Caudate nucleus (tissue), 63 donors: ENCODE measurements at places on chromosomes 12 and 14.
A peak's percentile ranks its signal among the peaks of the same experiment; 100 is the strongest.

GRCh38 chr12:90631591-90632212 lies 323.3 kb downstream of the CCER1 start:
- DNase-seq = no peak

- DNase-seq = no peak
Measured at GRCh38 chr14:94601884-94602391, 10.3 kb upstream of the SERPINA3 start.

DNA sequence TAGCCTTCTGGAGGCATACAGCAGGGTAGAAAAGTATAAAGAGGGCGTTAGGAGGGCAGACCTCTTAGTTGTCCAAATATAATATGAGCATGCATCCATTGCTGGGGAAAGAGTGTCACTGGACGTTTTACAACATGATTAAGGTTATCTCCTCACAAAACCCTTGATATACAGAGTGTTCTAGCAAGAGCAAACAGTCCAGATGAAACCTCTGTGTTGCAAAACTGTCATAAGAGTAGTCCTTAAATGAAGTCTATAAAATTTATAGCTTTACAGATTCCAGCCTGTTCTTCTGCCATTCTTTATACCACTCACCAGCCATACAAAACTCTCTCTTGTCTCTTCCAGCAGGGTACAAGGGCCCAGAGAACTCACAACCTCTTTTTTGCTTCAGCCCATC lies 21.7 kb downstream of the WBP11 start:
- DNase-seq = no peak

GRCh38 chr12:102953221-102953620 lies 4.3 kb upstream of the ASCL1 start:
- no peak for DNase-seq

GRCh38 chr14:67653651-67654280 lies 20.7 kb downstream of the VTI1B start:
- DNase-seq = no peak

- DNase-seq = no peak
Measured at GRCh38 chr12:43551279-43551970, 578 bp downstream of the ADAMTS20 start.

- no peak for DNase-seq
Measured at GRCh38 chr12:49869816-49870500, 27.1 kb upstream of the BCDIN3D start.

GRCh38 chr14:40414386-40414785 lies 982.2 kb upstream of the FBXO33 start:
- no peak for DNase-seq

GRCh38 chr12:128909653-128910052 lies 56.4 kb downstream of the GLT1D1 start:
- DNase-seq = no peak

DNA sequence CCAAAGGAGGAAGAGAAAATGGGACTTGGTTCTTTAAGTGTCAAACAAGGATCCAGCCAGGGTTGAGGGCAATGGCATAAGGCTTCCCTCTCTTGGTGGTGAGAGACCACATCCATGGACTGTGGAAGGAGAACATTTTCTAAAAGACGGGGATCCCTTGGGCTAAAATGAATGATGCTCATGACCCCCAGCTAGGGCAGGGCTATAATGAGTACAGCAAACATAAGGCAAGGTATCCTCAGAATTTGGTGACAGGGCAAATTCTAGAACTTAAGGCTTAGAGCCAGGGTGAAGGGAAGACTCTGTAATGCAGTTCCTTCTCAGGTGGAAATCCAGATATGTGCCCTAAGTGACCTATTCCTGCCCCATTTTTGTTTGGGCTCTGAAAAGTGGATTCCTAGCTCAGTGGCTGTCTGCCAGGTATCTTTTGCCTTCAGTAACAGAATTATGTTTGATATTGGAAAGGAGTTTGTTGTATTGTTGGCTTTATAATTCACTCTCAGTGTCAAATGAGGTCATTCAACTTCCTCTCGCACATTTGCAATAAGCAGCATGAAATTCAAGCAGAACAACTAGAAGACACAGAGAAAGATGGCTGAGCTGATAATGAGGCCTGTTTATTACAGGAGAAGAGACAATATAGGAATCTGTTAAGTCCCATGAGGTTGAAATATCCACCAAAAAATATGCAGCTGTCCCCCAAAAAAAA lies 76.8 kb downstream of the DAD1 start:
- no peak for DNase-seq

DNA sequence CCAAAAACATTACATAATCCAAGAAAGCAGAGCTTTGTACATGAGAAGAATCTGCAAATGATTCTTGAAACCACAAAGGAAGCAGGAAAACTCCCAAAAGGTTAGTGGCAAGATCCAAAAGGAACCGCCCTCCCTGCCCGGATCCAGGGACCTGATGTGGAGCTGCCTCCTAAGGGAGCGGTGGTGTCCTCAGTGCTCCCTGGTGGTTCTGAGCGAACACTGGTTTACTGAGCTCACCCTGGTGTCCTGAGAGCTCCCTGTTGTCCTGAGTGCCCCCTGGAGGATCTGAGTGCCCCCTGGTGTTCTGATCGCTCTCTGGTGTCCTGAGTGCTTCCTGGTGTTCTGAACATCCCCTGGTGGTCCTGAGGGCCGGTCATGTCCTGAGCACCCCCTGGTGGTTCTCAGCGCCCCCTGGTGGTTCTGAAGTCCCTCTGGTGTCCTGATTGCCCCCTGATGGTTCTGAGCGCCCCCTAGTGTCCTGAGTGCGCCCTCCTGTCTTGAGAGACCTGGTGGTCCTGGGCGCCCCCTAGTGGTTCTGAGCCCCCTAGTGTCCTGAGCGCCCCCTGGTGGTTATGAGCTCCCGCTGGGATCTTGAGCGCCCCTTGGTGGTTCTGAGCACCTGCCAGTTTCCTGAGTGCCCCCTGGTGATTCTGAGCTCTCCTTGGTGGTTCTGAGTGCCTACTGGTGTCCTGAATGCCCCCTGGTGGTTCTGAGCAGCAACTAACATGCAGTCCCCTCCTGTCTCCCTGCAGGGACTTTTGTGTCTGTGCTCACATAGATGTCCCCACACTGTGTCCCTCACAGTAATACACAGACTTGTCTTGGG lies 891.1 kb downstream of the TMEM121 start:
- DNase-seq = no peak

DNA sequence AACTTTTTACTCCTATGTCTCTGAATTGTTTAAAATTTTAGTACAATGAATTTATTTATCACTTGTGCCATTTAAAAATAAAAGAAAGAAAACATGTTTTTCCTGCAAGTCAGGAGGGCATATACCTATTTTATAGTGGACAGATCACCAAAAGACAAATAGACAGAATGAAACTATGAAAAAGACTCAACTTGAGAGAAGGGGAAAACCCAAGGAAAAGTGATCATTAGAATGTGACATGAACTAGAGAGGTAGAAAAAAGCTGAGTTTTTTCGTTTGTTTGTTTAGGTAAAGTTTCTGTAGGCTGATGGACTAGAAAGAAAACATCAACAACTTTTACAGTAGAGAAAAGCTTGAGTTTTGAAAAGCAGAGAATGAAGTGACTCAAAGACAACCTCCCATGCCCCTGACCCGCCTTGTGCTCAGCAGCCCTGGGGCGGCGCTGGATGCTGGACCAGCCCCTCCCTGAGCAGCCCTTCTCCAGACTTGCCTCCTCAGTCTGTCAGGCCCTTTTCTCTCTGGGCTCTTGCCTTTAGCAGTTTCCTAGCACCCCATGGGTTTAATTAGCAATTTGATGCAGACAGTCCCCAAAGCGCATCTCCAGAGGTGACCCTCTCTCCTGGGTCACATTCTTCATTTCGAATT lies 95.1 kb upstream of the ARID2 start:
- DNase-seq = no peak

DNA sequence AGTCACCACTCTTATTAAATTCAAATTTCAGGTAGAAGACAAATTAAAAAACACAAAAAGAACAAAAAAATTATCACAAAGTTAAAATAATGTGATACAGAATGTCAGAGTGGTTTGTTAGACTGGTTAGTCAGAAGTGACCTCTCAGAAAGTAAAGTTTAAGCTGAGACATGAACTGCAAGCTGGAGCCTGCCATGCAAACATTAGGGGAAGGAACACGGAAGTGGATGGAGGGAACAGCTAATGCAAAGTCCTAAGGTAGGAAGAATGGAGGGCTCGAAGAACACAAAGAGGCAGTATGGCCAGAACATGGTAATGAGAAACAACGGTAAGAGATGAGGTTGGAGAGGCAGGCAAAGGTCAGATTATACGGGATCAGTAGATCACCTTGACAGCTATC lies 41.7 kb downstream of the WDHD1 start:
- DNase-seq = no peak

- no peak for DNase-seq
Measured at GRCh38 chr12:92078167-92079053, 67.2 kb downstream of the BTG1 start.

GRCh38 chr12:67774983-67775587 lies 126.5 kb downstream of the DYRK2 start:
- DNase-seq = no peak

- no peak for DNase-seq
Measured at GRCh38 chr12:7068240-7068993, 7.9 kb downstream of the C1S start.

GRCh38 chr12:96039516-96039915 lies 4.1 kb upstream of the LTA4H start:
- no peak for DNase-seq

DNA sequence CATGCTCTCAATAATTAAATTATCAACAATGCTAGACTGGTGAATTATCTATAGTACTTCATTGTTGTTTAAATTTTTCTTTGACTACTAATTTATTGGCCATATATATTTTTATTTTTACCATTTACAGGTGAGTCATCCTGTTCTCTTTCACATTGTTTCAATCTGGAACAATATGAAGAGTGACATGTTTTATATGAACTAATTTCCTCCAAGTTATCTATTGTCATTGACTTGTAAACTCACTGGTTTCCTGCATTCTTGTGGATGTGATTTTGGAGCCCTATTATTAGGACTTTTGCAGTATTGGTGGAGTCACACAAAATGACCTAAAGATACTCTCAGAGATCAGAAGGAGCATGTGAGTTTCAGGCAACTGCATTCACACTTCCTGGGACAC lies 297.7 kb downstream of the AEBP2 start:
- DNase-seq = no peak

DNA sequence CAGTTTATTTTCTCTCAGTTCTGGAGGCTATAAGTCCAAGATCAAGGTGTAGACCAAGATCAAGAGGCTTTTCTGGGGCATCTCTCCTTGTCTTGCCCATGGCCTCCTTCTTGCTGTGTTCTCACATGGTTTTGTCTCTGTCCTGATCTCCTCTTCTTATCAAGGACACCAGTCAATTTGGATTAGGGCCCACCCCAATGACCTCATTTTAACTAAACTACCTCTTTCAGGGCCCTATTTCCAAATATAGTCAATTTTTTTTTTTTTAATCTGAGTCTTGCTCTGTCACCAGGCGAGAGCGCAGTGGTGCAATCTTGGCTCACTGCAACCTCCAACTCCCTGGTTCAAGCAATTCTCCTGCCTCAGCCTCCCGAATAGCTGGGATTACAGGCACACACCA lies 50.8 kb downstream of the TSHR start:
- DNase-seq = no peak

- DNase-seq = no peak
Measured at GRCh38 chr14:22819151-22819988, 4.1 kb upstream of the SLC7A7 start.

GRCh38 chr14:75456997-75457335 lies 29.1 kb downstream of the JDP2 start:
- DNase-seq = no peak

GRCh38 chr14:57851354-57851753 lies 14.5 kb downstream of the SLC35F4 start:
- no peak for DNase-seq

DNA sequence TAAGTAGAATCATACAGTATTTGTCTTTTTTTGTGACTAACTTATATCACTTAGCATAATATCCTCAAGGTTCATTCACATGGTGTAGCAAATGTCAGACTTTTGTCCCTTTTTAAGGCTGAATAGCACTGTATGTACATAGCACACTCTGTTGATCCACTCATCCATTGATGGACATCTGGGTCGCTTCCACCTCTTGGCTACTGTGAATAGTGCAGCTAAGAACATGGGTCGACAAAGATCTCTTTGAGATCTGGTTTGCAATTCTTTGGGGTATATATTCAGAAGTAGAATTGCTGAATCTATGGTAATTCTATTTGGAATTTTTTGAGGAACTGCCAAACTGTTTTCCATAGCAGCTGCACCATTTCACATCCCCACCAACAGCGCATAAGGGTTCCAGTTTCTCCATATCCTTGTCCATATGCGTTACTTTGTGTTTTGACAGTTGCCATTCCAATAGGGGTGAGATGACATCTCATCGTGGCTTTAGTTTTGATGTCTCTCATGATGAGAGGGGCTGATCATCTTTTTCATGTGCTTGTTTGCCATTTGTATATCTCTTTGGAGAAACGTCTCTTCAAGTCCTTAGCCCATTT lies 73.9 kb downstream of the GLRX5 start:
- no peak for DNase-seq

DNA sequence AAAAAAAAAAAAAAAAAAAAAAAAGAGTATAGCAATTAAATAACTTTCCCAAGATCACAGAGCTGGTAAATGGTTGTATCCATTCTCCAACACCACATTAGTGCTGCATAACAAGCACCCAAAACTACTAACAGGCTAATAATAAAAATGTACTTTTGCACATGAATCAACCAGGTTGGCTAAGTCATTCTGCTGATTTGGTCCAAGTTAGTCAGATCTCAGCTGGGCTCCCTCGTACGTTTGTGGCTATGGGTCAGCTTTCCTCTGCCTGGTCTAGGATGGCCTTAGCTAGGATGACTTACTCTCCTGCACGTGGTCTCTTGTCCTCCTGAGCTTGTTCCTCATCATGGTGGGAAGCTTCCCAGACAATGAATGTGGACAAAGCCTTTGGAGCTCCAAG lies 7.9 kb upstream of the PLEKHG6 start:
- no peak for DNase-seq

- DNase-seq = peak; percentile 34
Measured at GRCh38 chr12:6200256-6201212, at the start of gene CD9. Gene CD9, plus strand, starts transcription at chr12:6200400. Its CDS starts 100 bp downstream, at chr12:6200500.

GRCh38 chr12:70165450-70165849 lies 77.8 kb upstream of the CNOT2 start:
- no peak for DNase-seq

DNA sequence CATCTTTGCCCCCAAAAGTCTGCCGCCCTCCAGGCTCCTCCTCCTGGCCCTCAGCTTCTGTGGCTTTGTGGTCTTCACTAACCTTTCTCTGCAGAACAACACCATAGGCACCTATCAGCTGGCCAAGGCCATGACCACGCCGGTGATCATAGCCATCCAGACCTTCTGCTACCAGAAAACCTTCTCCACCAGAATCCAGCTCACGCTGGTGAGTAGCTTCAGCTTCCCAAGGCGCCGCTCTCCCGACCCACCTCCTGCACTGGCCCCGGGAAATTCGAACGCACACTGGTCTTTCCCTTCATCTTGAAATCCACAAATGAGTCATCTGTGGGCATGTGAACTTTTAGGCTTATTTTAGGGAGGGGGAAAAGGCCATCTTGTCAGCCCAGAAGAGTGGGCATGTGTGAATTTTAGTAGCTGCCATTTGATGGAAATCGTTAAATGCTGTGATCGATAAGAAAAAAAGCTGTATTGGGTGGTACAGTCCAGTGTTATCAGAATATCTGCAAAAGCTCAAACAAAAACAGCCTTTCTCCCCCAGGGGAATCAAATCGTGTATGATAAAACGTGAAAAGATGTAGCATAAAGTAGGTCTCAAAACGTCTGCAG lies 700 bp downstream of the SLC35E3 start:
- peak; percentile 21 for DNase-seq

- DNase-seq = no peak
Measured at GRCh38 chr14:55705651-55706364, 125.8 kb downstream of the KTN1 start.

- no peak for DNase-seq
Measured at GRCh38 chr12:1189163-1189562, 198.1 kb downstream of the ERC1 start.
